ENCODE measurements at places on chromosomes 7 and 10.

- DNase-seq = no peak
Measured at GRCh38 chr7:159145490-159145855, 806 bp upstream of the VIPR2 start.

DNA sequence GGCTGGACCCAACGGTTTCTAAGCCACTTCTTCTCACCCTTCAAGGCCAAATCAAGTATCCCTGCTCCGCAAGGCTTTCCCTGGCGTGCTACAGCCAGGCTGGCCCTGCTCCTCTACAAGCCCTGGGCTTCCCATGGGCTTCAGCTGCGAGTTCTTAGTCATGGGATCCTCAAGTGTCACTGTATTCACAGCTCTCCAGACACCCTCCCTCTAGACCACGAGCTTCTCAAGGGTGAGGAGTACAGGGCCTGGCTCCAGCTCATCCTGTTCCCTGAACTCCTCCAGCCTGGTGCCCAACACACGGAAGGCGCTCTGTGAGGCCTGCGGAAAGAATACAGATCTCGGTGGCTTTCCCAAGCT, 38.8 kb downstream of the FAM53B start:
- no peak for DNase-seq

DNA sequence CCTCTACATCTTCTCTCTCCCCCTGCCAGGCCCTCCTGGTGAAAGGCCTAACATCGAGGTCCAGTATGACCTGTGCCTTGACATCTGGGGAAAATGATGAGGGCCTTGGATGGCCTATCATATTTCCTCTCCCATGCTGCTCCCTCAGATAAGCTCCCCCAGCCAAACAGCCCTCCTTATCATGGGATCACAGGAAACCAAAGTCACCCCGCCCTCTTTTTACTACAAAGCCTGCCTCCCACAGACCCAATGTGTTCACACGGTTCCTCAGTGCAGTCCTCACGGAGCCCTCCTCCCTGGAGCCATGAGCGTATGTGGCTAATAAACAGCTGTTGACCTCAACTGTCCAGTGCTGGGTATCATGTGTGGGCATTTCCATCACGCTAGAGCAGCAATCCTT, 32.0 kb downstream of the C10orf90 start:
- no peak for DNase-seq

GRCh38 chr10:5449823-5450222, 37.5 kb downstream of the NET1 start:
- no peak for DNase-seq

- DNase-seq = no peak
Measured at GRCh38 chr7:37376386-37376785, 72.3 kb downstream of the ELMO1 start.

GRCh38 chr10:93364966-93365365, 117.2 kb downstream of the MYOF start:
- no peak for DNase-seq

DNA sequence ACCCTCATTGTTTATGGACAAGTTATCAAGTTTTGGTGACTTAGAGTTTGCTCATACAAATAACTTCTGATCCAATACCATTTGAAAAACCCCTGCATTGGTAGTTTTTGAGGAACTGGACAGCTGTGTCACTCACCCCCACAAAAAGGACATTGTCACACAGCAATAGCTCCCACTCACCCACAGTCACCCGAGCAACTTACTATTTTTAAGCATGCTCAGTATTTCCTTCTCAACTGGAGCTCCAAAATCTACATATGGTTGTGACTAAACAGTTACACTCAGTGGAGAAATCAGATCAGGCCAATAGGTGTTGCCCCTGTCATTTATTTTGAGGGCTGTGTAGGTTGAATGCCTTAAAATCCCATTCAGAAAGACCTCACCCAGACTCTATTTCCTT, 165.2 kb upstream of the AUTS2 start:
- DNase-seq = no peak

- no peak for DNase-seq
Measured at GRCh38 chr10:49831352-49832035, 69.4 kb upstream of the OGDHL start.

- DNase-seq = no peak
Measured at GRCh38 chr7:135285547-135286233, 52.1 kb downstream of the STRA8 start.

GRCh38 chr10:96450529-96451207, 63.1 kb downstream of the TLL2 start:
- no peak for DNase-seq

DNA sequence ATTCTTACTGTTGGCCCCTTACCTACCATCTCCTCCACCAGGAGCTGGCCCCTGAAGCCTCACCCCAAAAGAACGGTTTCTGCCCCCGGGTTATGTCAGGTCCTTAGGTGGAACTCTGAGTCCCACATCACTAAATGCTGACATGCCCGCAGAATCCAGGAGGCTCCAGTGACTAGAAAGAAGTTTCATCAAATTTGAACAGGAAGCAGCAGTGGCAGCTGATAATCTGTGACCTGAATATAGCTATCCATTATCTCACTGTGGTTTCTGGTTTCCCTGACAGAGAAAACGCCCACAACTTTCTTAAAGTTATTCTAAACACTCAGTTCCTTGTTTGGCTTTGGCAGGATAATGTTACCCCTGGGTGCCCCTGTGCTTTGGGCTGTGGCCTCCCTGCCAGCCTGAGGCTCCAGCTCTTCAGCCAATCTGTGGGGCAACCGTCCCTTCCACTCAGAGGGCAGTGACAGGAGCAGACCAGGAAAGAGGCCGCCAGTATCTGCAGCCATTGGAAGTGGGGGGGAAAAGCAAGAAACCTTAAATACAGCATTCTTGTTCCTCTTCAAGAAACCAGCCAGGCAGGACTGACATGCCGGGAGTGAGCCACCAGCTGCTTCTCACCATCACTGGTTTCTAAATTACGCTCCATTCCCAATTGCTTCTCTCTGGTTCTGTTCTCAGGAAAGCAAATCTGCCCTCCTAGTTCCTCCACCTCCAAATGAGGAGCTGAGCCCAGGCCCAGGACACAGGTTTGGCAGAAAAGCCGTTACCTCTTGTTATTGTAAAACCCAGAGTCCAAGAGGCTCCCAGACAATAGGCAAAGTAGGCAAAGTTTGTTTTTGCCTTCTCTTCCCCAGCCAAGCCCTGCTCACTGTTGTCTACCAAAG, 41.2 kb upstream of the VCL start:
- DNase-seq = no peak

GRCh38 chr7:146176860-146177259, 60.3 kb downstream of the CNTNAP2 start:
- no peak for DNase-seq

GRCh38 chr10:100791369-100792058, 46.1 kb downstream of the PAX2 start:
- DNase-seq = no peak

DNA sequence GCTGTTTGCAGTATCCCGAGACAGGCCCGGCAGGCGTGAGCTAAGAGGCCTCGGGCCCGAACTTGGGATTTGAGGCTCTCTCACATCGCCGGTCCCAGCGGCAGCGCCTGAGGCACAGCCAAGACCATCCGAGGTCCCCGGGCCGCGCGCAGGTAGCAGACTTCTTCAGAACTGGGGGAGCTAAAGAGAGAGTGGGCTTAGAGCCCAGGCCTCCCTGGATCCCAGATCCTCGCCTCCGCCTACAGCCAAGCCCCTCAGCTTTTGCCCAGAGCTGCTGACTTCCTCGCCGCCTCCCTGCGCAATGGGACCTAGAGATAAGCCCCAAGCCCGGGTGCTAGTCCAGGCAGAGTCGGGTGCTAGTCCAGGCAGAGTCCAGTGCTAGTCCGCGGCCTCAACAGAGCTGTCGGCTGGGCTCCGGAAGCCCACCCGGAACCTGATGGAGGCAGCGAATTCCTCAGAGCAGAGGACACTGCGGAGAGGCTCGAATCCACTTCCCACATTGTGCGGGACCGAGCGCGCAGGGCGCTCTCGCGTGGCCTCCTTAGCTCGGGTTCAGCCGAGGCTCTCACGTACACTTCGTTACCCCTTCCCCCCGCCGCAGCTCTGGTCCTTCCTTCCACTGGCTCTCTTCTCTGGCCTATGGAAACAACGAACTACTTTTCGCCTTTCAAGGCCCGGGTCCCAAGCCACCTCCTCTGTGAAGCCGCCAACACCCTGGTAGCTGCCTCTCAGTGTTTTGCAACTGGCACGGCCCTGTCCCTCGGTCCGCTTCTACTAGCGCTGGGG, 5.8 kb downstream of the LBX1 start:
- no peak for DNase-seq

GRCh38 chr10:98055841-98056516, 25.6 kb upstream of the CRTAC1 start:
- DNase-seq = no peak

DNA sequence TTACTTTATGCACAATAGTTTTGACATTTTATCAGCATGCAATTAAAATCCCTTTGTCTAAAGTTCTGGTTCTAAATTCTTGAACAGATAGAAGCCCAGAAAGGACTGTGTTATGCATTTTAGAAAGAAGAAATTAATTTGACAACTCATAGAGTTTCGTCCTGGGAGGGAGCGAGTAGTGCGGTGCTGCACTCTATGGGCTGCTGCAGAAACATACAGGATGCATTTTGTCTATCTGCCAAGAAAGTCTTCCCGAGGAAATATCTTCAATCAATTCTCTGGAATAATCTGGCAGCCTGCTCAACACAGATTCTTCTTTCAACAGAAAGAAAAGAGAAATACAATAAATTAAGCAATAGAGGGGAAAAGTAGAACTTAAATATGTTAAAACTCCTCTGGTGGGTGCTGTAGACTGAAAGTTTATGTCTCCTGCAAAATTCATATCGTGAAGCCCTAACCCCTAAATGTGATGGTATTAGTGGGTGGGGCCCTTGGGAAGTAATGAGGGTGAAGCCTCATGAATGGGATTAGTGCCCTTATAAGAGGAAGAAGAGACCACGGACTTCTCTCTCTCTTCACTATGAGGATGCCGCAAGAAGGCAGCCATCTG, 39.0 kb upstream of the IFRD1 start:
- no peak for DNase-seq

DNA sequence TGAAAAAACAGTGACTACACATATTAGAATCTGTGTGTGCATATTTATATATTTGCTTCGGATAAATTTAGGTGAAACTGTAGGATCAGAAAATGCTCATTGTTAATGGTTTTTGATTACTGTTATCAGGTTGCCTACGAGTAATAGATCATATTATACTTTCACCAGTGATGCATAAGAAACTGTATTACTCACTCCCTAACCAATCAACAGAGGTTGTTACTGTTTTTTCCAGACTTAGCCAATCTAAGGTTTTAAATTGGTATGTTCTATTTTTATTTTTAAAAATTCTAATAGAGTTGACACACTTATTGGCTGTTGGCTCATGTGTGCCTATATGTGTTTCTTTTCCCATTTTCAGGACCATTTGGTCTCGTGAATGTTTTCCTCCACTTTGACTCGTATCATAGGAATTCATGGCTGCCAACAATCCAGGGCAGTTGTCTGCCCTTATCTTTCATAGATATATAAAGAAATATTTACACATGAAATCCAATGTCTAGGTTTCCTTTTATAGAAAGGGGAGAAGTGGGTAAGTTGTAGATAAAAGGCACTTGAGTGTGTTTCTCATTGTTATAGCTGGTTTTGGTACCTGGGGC, 59.2 kb downstream of the ANLN start:
- no peak for DNase-seq

GRCh38 chr7:29033584-29033983, 75.5 kb upstream of the TRIL start:
- DNase-seq = no peak

- DNase-seq = no peak
Measured at GRCh38 chr7:3780525-3780924, 479.5 kb downstream of the SDK1 start.

DNA sequence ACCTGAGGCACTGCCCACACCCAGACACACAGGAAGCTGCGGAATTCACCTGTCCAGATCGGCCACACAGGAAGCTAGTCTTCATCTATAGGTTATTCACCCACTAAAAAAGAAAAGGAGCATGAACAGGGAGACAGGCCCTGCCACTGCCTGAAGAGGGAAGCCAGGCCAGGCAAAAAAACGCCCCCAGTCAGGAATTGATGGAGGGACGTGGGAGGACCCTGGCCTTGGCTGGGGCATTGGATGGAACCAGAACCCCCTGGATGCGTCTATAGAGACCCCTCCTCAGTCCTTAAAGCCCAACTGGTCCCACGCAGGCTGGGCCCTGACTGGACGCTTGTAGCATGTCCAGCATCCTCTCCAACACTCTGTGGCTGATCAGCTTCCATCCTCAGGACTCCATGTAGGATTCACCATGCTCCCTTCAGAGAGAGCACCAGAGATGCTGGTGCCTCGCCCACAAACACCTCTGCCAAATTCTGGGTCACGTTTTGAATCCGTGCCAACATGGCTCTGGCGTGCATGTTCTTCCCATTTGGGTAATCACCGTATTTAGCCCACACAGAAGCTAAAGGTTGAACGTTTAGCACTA, 259.3 kb upstream of the TCERG1L start:
- no peak for DNase-seq

DNA sequence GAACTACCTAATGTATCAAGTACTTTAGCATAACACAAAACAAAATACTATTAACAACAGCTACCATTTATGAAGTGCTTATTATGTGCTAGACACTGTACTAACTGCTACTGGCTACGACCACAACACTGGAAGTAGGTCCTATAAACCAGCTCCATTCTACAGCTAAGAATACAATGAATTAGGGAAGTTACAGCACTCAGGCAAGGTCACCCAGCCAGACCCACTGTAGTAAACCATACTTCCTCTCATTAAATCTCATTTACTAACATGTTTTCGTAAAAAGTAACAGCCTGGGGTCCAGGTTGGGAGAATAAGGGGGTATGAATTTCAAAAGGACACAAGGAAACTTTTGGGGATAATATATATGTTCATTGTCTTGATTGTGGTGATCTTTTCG, 25.4 kb downstream of the NAPEPLD start:
- DNase-seq = no peak

DNA sequence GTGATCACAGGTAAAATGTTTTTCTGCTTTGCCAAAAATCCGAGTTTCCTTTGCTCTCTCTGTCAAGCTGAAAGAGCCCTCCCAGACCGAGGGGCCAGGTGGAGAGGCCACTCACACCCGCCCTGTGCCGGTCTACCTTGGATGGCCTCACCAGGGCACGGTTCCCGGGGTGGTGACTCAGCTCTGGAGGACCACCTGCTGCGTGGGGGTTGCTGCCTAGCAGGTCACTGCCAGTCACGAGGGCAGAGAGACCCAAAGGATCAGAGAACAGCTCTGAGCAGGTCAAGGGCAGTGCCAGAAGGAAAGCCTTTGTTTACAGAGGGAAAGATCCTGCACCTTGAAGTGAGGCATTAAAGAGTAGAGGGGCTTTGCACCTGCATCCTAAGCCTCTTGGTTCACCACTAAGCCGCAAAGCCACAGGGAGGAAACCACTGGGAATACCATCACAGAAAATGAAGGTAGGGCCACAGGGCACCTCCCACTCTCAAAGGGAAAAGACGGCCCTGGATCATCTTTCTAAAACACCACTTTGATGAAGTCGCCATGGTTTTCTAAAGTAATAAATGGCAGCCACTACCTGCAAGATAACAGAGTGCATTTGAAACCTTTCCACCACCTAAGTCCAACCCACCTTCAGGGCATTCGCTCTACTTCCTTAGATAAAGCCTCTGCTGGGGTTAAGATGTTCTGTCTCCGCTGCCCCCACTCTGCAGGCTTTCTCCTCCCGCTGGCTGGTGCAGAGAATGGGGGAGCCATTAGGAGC, 160.3 kb upstream of the KLF14 start:
- DNase-seq = no peak

Measured in activated CD4-positive, alpha-beta T cell treated with anti-CD3 and anti-CD28 coated beads for 24 hours (primary cell).